ENCODE measurements at places on chromosomes 11 and 22.

- DNase-seq = no peak
Measured at GRCh38 chr11:34208266-34209135, 103.1 kb downstream of the NAT10 start.

DNA sequence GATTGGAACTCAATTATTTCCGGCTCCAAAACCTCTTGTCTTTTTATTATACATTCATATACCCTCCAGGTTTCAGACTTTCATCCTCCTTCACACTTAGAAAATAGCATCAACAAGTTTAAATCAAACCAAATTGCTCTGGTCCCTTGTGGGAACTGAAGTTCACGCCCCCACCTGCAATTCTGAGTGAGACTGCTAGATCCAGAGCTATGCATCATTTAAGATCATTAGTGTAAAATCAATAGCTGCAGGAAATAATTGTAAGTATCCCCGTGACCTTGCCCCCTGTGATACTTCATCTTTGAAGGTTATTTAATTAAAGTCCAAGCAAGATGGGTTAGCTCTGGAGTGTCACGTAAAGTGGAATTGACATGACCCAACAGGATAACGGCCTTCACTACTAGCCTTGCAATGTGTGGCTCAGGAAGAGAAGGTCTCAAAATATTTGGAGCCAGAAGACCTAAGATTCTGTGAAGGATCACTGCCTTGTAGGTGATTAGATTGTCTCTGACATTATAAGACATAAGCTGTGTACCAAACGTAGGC lies 742.2 kb upstream of the LRRC4C start:
- no peak for DNase-seq

DNA sequence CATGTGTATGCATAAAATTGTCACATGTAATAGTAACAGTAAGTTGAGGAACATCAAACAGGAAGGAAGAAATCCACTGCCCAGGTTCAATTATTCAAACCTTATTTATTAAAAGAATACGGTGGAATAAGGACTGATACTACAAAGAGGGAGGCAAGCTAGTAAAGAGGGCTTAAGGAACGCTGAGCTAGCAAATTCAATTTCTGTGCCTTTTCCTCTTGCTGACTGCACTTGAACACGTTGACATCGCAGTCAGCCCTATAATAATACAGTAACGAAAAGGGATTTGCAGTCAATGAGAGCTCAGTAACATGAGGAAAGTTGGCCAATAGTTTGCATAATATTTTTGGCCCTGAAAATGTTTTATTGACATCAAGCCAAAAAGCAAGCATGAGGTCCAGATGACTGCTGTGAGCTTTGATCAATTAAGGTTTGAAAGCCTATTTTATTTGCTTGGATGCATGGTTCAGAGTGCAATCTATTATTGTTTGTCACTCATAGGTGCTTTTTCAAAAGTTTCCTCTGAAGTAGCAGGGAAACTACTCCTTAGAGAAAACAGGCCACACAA lies 861.8 kb downstream of the LRRC4C start:
- no peak for DNase-seq

- DNase-seq = peak; percentile 82
Measured at GRCh38 chr22:18056161-18056666, 21.6 kb upstream of the PEX26 start.

GRCh38 chr11:69908511-69909220 lies 89.5 kb upstream of the FGF3 start:
- DNase-seq = no peak

Measured in BJ (cell line).